ENCODE measurements at places on chromosomes 3 and 15.

GRCh38 chr15:101266034-101266433 lies 11.3 kb downstream of the SELENOS start:
- no peak for DNase-seq

- no peak for DNase-seq
Observed at GRCh38 chr3:183527428-183528379, 27.8 kb downstream of the KLHL6 start.

DNA sequence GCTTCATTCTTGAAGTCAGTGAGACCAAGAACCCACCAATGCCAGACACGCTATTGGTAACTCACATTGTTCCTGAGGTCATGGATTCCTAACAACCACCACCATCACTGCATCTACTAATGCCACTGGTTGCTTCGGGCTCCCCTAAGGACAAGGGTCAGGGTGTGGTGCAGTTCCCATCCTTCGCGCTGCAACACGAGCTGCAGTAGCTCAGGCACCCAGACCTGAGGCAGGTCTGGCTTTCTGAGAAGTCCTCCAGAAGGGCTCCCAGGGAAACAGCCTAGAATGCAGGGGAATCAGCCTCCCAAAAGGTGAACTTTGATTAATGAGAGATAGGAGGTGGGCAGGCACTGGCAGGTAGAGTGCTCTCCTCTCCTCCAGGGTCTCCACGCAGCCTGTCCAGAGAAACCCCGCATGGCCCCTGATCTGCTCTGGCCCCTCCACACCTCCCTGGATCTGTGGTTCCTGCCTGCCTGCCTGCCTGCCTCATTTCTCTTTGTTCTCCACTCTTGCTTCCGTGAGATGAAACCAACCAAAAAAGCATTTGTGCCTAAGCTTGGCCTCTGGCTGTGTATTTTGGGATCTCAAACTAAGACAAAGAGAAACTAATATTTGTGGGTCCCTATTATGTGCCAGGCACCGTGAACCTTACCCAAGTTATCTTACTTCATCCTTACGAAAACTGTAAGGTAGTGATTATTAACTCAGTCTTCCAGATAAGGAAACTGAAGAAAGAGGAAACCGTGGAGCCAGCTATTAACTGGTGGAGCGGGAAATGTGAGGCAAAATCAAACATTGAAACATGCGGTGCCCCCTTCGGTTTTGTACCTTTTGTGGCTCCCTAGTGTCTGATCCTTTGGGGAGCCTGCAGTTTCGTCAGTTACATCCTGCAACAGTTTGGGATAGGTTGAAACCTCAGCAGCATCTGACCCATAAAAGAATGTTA lies 43.9 kb upstream of the USP3 start:
- DNase-seq = no peak

DNA sequence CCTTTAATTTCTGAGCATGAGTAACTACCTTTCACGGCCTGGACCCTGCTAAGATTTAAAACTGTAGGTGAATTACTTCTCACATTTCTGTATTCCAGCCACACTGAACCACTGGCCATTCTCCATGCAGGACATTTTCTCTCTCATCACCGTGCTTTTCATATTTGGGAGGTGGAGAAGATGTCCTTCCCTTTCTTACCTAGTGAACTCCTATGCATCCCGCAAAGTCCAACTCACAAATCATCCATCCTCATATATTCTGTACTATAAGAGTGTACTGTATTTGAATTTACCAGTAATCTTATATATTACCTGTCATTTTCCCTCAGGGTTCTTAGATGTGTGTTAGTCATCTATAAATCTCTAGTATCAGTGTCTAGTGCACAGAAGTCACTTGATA lies 139.9 kb downstream of the ALDH1A2 start:
- no peak for DNase-seq

- DNase-seq = no peak
Observed at GRCh38 chr3:6739288-6739687, 121.6 kb upstream of the GRM7 start.

GRCh38 chr3:178568155-178568731 lies 32.0 kb downstream of the KCNMB2 start:
- no peak for DNase-seq

GRCh38 chr3:135325726-135326235 lies 530.7 kb downstream of the EPHB1 start:
- no peak for DNase-seq

DNA sequence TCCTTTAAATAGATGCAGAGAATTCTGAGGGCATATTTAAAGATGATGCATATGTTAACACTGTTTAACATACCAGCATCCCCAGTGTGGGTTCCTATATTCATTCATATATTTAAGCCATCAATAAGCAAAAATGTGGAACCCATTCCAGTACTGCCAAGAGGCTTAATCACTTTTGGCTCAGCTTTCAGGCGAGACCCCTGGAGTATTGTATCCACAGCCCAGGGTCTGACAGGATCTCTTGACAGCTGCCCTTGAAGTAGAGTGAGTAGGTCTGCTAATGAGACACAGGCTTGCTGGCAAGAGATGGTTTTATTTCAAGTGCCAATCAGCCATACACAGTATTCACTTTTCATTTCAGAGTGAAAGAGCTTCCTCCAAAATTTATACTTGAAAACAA lies 367.3 kb downstream of the OCA2 start:
- no peak for DNase-seq

GRCh38 chr3:124256599-124256998 lies 264.7 kb upstream of the ROPN1 start:
- no peak for DNase-seq

DNA sequence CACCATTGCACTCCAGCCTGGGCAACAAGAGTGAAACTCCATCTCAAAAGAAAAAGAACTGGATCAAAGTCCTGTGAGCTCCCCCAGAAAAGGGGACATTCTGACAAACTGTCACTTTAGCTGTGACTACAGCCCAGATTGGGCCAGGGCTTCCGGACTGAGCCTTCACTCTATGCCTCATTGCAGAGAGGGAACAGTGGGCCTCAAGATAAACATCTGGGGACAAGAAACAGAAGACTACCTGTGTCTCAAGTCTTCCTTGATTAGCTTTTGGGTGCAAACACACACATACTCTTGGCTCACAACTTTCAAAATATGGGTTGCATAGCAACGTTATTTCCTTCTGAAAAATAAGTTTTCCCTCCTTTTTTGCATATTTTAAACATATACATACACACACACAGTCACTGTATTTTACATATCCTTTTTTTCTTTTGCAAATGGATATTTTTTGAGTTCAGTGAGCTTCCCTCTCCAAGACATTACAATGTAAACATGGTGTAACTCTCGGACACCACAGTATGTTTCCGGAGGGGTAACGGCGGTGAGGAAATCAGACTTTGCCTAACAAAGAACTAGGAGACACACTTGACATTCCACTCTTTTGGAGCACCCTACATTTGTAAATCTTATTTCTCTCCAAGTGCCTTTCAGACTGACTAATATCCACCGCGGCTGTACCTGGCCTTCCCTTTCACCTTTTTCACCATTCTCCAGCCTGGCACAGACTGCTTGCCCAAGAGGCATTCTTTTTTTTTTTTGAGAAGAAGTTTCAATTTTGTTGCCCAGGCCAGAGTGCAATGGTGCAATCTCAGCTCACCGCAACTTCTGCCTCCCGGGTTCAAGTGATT lies 3.5 kb downstream of the TKT start:
- no peak for DNase-seq

DNA sequence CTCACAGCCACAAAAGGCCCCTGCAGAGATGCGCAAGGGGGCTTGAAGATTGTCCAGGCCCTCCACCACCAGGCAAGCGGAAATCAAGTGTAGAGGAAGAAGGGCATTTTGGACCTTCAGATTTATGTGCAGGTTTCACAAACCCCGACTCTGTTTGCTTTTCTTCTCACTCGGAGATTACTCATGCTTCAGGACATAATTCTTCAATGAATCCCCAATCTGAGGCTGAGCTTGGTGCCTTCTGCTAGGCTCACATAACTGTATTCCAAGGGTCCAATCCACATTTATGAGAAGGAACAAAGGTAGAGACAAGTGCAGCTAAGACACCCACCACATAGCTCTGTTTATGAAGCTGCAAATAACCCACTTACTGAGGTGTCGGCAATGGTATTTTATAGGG lies 50.6 kb upstream of the NMNAT3 start:
- no peak for DNase-seq

DNA sequence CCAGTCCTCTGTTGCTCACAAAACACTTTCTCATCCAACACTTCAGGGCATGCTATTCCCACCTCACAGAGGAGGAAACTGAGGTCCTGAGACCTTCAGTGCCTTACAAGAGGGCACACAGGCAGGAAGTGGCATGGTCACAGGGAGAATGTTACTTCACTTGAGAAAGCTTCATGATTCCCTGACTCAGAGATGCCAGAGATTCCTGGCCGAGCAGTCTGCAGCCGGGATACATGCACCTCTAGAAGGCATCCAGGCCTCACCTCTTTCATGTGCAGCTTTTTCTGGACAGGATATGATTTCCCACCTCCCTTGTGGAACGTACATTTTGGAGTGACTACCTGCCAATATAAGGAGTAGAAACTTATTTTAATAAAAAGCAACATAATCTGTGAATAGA lies 2.8 kb upstream of the SST start:
- DNase-seq = no peak

- no peak for DNase-seq
Observed at GRCh38 chr15:89112341-89112971, 24.2 kb downstream of the ABHD2 start.

- no peak for DNase-seq
Observed at GRCh38 chr3:50600141-50600753, 11.3 kb downstream of the CISH start.

DNA sequence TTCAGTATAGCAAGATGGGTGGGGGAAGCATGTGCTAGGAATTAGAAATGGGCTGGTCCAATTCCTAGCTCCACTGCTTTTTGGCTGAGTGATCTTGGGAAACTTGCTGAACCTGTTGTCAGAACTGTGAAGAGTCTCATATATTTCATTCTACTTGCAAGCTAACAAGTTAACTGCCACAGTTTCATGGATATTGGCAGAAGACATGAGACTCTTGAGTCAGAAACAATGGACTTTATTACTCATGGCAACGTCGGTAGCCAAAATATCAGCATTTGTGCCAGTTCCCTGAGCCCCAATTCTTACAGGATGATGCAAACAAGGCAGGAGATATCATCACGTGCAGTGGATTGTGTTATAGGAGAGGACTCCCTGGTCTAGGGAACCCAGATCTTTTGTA lies 26.6 kb upstream of the PLAAT1 start:
- no peak for DNase-seq

GRCh38 chr15:101063891-101064794 lies 145.0 kb downstream of the LRRK1 start:
- DNase-seq = no peak

- no peak for DNase-seq
Observed at GRCh38 chr15:77044228-77045042, 26.5 kb downstream of the TSPAN3 start.

GRCh38 chr15:73956743-73957135 lies 30.5 kb downstream of the LOXL1 start:
- DNase-seq = no peak

GRCh38 chr3:194607592-194608389 lies 25.4 kb downstream of the TMEM44 start:
- DNase-seq = no peak

DNA sequence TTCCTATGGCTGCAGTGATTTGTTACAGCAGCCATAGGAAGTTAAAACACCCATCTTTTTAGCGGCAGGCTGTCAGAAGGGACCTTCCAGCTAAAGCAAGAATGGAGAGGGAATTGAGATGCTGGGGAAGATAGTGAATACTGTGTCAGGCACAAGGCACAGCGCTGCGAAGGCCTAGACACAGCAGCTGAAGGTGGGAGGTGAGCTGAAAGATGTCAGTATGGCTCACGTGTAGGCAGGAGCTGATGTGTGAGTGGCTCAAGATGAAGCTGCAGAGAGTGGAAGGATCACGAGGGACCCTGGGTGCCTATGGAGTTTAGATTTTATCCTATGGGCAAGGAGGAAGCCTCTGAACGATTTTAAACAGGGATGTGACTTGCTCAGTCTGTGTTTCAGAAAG lies 44.3 kb downstream of the NMNAT3 start:
- DNase-seq = no peak

- DNase-seq = no peak
Observed at GRCh38 chr15:58438956-58439355, 7.2 kb downstream of the LIPC start.

GRCh38 chr15:85008474-85009260 lies 27.0 kb downstream of the PDE8A start:
- DNase-seq = no peak

GRCh38 chr3:168220556-168220955 lies 124.8 kb upstream of the GOLIM4 start:
- no peak for DNase-seq

GRCh38 chr3:196220587-196220986 lies 4.3 kb downstream of the SLC51A start:
- DNase-seq = no peak

DNA sequence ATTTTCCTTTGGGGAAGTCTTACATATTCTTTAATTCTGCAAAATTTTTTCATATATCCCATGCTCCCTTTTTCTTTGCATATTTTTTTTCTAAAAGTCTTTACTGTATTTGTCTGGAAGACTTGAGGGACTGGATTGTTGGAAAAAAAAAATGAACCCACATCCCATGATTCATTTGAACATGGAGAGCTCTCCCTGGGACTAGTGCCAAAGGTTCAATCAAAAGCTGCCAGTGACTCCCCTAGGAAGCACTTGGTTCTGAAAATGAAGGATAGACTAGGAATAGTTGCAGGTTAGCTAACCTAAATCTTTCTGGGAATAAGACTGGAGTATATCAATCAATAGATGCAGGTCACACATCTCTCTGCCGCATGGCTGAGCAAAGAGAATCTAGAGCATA lies 16.4 kb upstream of the BNC1 start:
- DNase-seq = no peak

DNA sequence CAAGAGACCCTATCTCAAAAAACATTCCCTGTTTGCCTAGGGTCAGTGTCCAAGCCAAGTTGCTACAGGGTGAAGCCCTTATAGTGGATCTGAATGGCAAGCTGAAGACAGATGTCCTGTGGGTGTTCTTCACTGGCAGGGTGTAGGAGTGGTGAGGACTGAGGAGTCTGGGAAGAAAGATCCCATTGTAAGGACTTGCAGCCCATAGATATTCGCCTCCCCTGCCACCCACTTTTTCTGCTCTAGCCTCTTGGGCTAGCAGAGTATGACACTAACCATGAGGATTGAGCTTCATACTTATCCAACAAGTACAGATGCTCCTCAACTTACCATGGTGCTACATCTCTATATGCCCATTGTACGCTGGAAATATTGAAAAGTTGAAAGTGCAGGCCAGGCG lies 13.2 kb downstream of the CYP19A1 start:
- no peak for DNase-seq

- DNase-seq = no peak
Observed at GRCh38 chr3:52842424-52842823, 7.6 kb upstream of the MUSTN1 start.

Measured in stimulated activated CD8-positive, alpha-beta memory T cell treated with anti-CD3 and anti-CD28 coated beads, Interleukin-15, amount 100 ng/mL, for 1 hour (primary cell).